ENCODE measurements at places on chromosomes 16 and 17. TPM values are rescaled to one million over a fixed set of nuclear protein-coding genes. Genes with fewer than 3 reads are reported as not detected.
A peak's percentile ranks its signal among the peaks of the same experiment; 100 is the strongest.

- DNase-seq: no peak
These were observed 46.9 kb upstream of the NLK start for GRCh38 chr17:27995554-27995953.

The SHBG gene
- total RNA-seq: 5.0 TPM

GRCh38 chr17:10614536-10615155 lies 42.5 kb downstream of the MYH3 start:
- peak; percentile 63 for DNase-seq

The CD300H gene
- total RNA-seq: not detected

DNA sequence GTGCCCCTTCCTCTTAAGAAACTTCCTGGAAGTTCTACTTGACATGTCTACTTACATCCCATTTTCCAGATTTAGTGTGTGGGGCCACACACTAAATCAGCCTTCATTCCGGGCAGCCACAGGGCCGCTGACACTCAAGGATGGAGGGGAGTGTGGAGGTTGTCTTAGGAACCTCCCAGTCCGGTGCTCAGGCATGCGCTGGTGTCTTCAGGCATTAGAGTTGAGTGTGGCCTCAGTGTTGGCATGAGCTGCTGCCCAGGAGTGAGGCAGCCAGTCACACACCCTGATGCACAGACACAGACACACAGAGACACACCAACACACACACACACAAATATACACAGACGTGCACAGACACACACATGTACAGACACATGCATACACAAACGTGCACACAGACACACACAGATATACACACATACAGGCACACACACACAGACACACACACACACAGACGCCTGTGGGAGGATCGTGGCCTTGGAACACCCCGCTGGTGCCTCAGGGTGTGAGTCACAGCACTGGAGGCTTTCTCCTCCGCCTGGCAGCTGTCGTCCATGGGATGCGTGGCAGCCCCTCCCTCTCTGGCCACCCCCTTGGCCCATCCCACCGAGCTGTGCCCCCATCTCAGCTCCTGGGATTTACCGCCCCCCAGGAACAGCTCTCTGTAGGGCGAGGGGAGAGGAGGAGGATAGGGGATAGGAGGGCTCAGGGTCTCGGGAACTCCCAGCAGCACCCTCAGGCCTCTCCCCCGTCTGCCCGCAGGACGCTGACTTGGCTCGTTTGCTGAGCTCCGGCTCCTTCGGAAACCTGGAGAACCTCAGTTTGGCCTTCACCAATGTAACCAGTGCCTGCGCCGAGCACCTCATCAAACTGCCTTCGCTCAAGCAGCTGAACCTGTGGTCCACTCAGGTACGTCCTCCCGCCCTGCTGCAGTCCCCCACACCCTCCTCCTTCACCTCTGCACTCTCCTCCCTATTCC lies 75.6 kb upstream of the PLCG2 start:
- no peak for DNase-seq

GRCh38 chr17:82528484-82529265 lies 9.1 kb downstream of the FOXK2 start:
- DNase-seq: no peak
